ENCODE measurements at places on chromosomes 7 and 10.

- DNase-seq = no peak
Observed at GRCh38 chr7:73823873-73824592, 6.8 kb upstream of the CLDN4 start.

- no peak for DNase-seq
Observed at GRCh38 chr10:129937351-129937751, 26.7 kb downstream of the EBF3 start.

- no peak for DNase-seq
Observed at GRCh38 chr7:95411036-95411435, 14.9 kb upstream of the PON3 start.

GRCh38 chr7:70456719-70457118 lies 675.2 kb upstream of the GALNT17 start:
- no peak for DNase-seq

DNA sequence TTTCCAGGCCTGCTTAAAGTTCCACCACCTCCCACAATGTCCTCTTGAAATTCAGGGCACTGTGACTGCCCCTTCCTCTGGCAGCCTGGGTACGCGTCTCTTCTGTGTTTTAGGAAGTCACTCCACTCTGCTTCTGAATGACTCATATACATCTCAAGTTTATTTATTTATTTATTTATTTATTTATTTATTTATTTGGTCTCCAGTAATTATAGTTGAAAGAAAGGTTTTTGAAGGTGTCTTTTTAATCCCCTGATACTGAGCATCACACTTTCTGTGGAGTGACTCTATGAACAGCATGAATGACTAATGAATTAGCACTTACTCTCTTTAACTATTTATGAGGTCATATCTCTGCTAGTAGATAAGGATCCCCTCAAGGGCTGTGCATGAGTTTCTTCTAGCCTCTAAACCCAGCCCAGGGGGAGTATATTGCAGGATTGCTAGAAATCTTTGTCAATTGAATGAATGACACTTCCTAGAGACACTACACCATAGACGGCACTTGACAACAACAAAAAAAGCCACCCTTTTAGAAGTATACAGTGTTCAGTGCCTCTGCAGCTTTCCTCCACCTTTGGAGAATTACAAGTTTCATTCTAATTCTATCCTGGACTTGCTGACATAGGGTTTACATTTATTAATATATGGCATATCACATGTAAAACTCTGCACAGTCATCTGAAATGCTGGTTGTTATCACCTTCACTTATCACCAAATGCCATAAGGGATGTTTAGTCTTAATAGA lies 2.1 kb downstream of the MACC1 start:
- DNase-seq = no peak

- DNase-seq = no peak
Observed at GRCh38 chr7:80218723-80219122, 84.1 kb downstream of the GNAI1 start.

DNA sequence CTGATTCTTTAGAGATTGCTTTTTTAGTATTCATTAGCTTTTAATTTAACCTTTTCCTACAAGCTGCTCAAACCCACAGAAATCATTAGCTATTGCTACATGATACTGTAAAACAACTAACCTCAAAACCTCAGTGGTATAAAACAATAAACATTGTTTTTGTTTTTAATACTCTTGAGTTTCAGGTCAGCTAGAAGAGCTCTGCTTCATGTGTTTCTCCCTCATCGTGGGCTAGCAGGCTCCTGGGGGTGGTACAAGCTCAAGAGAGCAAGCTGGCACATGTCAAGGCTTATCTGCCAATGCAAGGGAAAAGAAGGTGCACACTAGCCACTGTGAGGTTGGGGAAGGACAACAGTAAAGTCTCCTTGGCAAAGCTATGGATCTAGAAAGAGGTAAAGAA lies 232.9 kb upstream of the PHF14 start:
- no peak for DNase-seq

- no peak for DNase-seq
Observed at GRCh38 chr7:117092785-117093184, 139.5 kb downstream of the ST7 start.

DNA sequence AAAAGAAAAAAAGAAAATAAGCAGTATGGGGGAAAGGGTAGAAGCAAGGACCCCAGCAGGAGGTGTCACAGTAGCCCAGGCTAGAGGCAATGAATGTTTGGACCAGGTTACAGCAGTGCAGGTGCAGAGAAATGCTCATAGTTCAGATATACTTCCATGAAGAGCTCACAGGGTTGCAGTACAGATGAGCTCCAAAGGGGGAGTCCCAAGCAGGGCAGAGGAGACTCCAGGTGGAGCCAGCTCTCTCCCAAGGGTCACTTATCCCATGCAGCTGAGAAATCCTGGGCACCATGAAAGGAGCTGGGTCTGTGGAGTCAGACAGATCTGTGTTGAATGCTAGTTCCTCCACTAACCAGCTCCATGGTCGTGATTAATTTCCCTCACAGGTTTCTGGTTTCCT lies 174.9 kb downstream of the C7orf25 start:
- DNase-seq = no peak

DNA sequence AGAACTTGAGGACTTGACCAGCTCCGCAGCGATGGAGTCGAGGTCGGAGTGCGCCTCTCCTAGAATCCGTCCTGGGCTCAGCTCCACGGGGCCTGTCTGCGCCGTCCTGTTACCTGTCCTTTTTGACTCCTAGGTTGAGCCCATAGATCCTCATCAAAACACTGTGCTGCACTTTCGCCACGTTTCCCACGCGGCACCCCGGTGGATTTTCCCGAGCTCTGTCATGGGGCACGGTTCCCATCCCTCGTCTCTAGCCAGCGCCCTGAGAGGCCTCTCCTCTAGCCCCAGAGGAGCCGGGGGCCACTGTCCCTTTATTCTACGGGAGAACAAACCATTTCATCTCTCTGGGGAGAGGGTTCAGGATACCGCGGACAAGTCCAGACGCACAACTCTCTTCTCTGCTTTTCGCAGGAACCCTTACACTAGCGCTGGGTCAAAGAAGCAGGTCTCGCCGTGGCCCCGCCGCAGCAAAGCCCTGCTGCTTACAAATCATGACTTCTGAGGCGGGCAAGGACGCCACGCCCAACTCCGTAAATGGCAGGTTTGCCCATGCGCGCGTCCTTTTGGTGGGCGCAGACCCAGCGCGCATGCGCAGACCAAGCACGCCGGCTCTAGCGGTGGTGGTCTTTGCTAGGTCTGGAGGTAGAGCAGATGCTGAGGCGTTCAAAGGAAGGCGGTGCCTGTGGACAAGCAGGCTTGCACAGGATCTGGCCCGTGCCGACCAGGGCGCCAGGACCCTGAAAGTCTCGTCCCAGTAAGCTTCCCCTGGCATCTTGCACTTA lies 10.3 kb upstream of the ANKRD7 start:
- peak; percentile 77 for DNase-seq

- DNase-seq = no peak
Observed at GRCh38 chr7:64183827-64184372, 23.1 kb upstream of the ZNF735 start.

DNA sequence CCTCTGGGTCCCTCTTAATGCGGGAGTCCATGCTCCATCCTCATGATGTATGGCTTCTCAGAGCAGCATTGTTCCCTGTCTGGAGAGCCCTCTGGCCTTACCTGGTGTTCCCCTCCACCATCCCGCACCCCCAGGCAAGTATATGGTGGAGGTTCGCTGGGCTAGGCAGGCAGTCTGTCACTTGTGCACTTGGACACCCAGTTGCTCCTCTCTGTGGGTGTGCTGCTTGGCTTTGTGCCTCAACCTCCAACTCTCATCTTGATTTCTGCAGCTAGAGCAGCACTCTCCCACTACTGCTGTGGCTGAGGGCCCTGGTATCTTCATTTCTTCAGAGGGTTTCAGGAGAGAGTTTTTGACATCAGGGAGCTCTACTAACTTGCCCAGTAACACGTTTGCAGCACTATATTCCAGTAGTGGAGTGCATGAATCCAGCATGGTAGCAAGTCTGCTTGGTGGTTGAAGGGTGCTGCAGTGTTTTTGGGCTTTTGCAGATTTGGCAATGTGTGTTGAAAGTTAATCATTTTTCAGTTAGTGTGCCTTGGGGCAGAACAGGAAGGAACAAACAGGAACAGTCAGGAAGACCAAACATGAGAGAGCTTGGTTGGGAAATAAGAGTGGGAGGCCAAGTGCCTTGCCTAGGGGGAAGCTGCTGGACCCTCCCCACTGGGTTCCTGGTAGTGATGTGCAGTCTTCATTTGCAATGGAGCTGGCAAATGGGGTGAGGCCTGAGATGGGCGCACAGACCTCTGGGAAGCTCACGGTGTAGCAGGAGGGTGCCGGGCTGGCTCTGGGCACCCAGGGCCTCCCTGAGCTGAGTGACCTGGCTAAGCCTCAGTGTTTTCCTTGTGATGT lies 37.4 kb downstream of the TSPAN14 start:
- DNase-seq = no peak

DNA sequence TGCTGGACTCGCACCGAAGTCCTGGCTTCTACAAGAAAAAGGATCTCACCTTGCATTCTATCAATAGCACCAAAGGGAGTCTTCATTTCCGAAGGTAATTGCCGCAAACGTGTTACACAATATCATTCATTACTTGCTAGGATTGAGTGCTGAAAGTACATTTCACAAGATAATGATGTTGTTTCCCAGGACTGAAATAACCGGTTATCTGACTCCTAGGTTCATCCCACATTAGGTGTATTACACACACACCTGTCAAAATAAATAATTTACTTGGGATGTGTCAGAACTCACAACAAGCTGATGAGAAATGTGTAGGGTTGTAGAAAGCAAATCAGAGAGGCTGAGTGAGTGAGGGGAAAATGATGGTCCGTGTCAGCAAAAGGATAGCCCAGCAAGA lies 219.4 kb upstream of the RHOBTB1 start:
- no peak for DNase-seq

Measured in CD4-positive, alpha-beta T cell treated with Interleukin-4 for 1 hour (primary cell).